Stimulated activated CD4-positive, alpha-beta T cell treated with anti-CD3 and anti-CD28 coated beads, TNF-alpha, amount 100 ng/mL, for 24 hours (primary cell): ENCODE measurements at places on chromosomes 6 and 20.

DNA sequence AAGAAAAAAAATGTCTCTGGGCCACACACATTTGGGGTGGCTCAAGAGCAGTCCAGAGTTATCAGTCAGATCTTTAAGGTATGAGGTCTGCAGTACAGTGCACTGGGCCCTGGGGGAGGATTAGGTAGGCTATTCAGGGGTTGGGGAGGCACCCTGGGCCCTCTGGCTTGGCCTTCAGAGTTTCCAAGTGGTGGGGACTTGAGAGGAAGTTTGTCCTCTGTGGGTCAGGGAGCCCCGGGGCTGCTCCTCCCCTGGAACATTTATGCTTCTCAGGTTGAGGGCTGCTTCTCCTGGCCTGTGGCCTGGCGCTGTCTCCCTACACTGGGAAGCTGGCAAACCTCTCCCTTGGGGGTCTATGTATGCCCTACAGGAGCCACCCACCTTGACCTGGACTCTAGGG, 46.0 kb downstream of the PTK7 start:
- no peak for DNase-seq

GRCh38 chr6:134544737-134545136, 226.8 kb upstream of the SGK1 start:
- DNase-seq: no peak

- DNase-seq: no peak
These were observed 107.1 kb downstream of the ZFAND3 start for GRCh38 chr6:37926661-37927060.

DNA sequence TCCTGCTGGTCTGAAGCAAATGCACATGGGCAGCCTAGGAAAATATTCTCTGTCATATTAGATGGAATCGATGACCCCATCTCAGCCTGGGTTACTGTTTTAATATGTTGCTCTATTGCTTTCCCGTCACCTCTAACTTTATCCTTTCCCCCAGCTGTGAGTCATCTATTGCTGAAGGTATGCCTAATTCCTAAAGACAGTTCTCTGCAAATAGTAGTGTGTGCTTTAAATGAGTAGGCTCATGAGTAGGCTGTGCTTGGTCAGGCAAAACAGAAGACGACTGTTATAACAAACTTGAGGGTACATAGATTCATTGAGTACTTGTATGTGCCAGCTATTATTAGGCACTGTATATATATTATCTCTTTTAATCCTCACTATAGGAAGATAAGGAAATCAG, 47.2 kb downstream of the CTNNBL1 start:
- DNase-seq: no peak

DNA sequence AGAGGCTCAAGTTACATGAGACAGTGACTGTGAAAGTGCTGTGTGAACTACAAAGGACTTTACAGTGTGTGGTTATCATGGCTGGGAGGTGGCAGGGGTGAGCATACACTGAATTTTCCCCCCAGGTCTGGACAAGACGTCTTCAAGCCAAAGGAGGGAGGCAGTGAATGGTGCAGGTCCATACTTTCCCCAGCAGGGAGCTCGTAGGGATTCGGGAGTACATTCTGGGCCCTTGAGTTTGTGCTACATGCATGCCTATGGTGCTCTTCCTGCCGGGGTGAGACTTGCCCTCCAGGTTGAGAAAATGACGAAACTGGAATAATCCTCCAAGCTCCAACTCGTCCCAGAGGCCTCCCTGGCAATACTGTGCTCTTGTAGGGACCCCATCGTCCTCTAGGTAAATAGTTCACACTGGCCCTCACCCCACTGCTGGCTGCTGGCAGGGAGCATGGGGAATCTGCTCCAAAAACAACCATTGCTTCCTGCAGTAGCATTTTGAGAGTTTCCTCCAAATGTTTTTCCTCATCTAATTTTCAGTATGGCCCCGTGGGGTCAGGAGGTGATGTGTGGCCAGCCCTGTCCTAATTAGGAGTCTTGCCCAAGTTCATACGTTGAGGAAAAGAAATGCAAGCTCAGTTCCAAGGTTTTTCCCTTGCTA, 57.6 kb downstream of the ZNF831 start:
- DNase-seq: no peak
